ENCODE measurements at places on chromosomes 12 and 14.

DNA sequence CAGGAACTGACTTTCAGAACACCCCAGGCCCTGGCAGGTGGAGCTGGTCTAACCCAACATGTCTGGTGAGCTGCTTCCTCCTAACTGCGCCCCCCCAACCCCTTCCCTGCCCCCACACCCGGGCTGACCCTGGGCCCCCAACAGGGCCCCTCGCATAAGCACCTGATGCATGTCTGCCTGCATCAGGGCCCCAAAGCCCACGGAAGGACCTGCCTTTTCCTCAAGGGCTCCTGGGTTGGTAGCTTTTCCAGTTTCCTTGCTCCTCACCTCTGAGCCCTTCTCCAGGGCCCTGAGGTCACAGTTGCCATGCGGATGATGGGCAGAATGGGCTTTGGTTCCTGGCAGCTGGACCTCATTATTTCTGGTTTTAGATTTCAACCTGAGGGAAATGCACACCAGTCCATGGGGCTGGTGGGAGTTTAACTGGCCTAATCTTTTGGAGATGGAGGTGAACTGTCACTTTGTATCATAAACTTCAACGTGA is 18.5 kb downstream of the TESC start:
- DNase-seq, result no peak

DNA sequence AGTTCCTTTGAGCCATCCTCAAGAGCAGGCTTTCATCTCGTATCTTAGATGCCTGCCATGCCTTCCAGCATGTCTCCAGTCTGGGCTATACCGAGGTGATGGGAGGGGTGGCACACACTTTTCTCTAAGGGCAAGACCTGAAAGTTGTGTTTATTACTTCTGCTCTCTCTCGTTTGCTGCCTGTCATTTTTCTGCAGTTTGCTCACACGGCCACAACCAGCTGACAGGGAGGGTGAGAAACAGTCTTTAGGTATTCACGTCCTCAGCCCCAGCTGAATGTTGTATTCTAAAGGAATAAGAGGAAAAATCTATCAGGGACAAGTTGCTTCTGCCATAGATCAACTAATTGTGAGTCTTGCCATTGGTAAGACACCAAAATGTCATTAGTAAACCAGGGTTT is 88.0 kb downstream of the TMTC2 start:
- no peak for DNase-seq

DNA sequence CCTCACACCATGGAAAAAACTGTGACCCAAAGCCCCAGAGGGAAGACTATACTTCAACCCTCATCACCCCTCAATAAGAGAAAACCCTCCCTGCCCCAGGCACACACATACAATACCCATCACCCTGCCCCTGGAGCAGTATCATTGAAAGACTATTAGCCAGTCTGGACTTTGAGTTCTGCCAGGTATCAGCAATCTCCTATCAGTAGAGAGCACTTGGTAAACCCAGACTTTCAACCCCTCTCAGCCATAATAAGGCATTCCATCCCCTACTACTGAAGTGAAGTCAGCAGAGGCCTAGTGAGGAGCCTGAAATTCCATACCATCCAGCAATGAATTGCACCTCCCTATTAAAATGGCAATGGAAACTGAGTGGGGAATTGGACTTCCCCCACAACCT is 16.4 kb upstream of the PRKD1 start:
- DNase-seq, result no peak

DNA sequence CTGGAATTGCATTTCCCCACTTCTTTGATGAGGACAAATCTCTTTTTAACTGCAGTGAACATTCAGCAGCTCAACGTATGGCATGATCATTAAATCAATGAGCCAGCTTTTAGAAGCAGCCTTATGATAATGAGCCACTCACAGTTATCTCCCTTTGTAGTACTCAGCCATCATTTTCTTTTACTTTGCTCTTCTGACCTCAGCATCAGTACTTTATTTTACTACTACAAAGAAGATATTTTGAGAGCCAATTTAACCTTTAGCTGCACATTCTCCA is 250.0 kb upstream of the CLEC14A start:
- no peak for DNase-seq

DNA sequence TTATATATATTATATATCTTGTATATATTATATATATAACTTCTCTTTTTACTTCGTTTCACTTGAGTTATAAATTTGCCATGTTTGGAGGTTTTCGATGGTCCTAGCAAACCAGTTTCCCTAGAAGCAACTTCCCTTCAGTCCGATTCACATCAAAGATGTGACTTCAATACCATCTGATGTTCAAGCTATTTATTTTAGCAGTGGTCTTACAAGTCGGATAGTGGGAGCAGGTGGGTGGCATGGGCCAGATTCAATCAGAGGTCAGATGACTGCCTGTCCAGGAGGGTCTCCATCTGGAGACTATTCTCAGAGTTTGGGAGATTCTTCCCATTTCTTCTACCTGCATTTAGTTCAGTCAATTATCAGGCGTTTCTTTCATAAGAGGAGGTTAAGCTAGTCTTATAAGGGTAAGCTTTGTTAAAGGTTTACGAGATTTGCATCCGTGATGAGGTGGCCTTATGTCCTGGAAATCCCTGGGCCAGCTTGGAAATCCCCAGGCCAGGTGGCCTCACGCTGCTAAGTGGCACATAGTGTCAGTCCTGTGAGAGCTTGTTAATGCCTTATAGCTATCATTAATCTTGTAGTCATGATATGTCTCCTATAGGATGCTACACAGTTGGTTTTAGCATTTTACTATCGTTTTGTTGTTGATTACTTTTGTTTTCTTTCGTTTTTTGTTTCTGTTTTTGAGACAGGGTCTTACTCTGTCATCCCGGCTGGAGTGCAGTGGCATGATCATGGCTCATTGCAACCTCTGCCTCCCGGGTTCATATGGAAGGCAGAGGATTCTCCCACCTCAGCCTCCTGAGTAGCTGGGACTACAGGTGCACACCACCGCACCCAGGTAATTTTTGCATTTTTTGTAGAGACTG is 145.8 kb downstream of the BICD1 start:
- DNase-seq, result no peak

- DNase-seq, result no peak
Observed at GRCh38 chr12:19110221-19110940, 19.2 kb upstream of the PLEKHA5 start.

GRCh38 chr12:5433081-5433844 is 1.4 kb downstream of the NTF3 start:
- DNase-seq, result no peak

- peak; percentile 53 for DNase-seq
Observed at GRCh38 chr12:21336656-21337055, 1.9 kb upstream of the SLCO1A2 start.

GRCh38 chr12:71469258-71469750 is 29.7 kb downstream of the LGR5 start:
- DNase-seq, result no peak

Measured in anterior cingulate cortex (tissue), 58 donors.